ENCODE measurements at places on chromosomes 1 and 21. TPM values are rescaled to one million over a fixed set of nuclear protein-coding genes. Genes with fewer than 3 reads are reported as not detected.

S100B gene
- polyA plus RNA-seq = not detected

HTR1D gene
- not detected for polyA plus RNA-seq

CLCNKA gene
- not detected for polyA plus RNA-seq

SLC25A34 gene
- polyA plus RNA-seq = 5.4 TPM

EFNA1 gene
- not detected for polyA plus RNA-seq

NCF2 gene
- not detected for polyA plus RNA-seq

FAM177B gene
- polyA plus RNA-seq = not detected

RBM11 gene
- 20.0 TPM for polyA plus RNA-seq

Data from neural cell (in vitro differentiated cells).